Dermis blood vessel endothelial cell (primary cell): ENCODE measurements at places on chromosomes 2 and 18. TPM values are rescaled to one million over a fixed set of nuclear protein-coding genes. Genes with fewer than 3 reads are reported as not detected.

Gene RGPD3
- total RNA-seq, result 0.33 and 0.51 TPM in 2 replicates

Gene GKN1
- total RNA-seq, result not detected in 2 replicates

Gene C1GALT1C1L
- total RNA-seq, result 0.17 and 0.37 TPM in 2 replicates

Gene CHN1
- total RNA-seq, result 17.1 and 18.5 TPM in 2 replicates

Gene CRYGD
- not detected in 2 replicates for total RNA-seq

Gene RESP18
- not detected in 2 replicates for total RNA-seq

Gene SPR
- total RNA-seq, result 51.7 and 52.4 TPM in 2 replicates

Gene ALKAL2
- total RNA-seq, result 0.28 TPM in 1 of 2 replicates, not detected in the other

Gene SKA1
- total RNA-seq, result 4.6 and 18.0 TPM in 2 replicates

Gene PARD6G
- 25.4 and 60.2 TPM in 2 replicates for total RNA-seq

Gene GCC2
- 26.7 and 27.0 TPM in 2 replicates for total RNA-seq

Gene CPO
- not detected in 2 replicates for total RNA-seq

Gene GLB1L
- total RNA-seq, result 5.7 and 6.5 TPM in 2 replicates

Gene MROH2A
- total RNA-seq, result not detected in 2 replicates

Gene C2orf66
- total RNA-seq, result under 0.01 and 0.14 TPM in 2 replicates

Gene NEU2
- not detected in 2 replicates for total RNA-seq

Gene MATN3
- 1.2 and 1.3 TPM in 2 replicates for total RNA-seq

Gene CELF4
- not detected in 2 replicates for total RNA-seq

Gene PLEK
- 0.17 TPM in 1 of 2 replicates, not detected in the other for total RNA-seq

Gene KLHL41
- total RNA-seq, result 0.09 and 0.34 TPM in 2 replicates

Gene CTAGE1
- not detected in 2 replicates for total RNA-seq

Gene RAX
- total RNA-seq, result not detected in 2 replicates

Gene LRRC30
- not detected in 2 replicates for total RNA-seq

Gene ADAM23
- total RNA-seq, result 0.85 and 3.4 TPM in 2 replicates

Gene RNF125
- total RNA-seq, result 4.3 and 9.4 TPM in 2 replicates

Gene ZNF804A
- total RNA-seq, result 0.05 TPM in 1 of 2 replicates, not detected in the other

Gene CNRIP1
- 45.3 and 52.3 TPM in 2 replicates for total RNA-seq

Gene PMS1
- 24.2 and 39.1 TPM in 2 replicates for total RNA-seq
